Stimulated activated CD4-positive, alpha-beta T cell treated with anti-CD3 and anti-CD28 coated beads, TNF-alpha, amount 100 ng/mL, for 1 hour (primary cell): ENCODE measurements at places on chromosomes 5 and 9.

- DNase-seq = no peak
Observed at GRCh38 chr5:165263536-165263935, 1758.1 kb downstream of the MAT2B start.

DNA sequence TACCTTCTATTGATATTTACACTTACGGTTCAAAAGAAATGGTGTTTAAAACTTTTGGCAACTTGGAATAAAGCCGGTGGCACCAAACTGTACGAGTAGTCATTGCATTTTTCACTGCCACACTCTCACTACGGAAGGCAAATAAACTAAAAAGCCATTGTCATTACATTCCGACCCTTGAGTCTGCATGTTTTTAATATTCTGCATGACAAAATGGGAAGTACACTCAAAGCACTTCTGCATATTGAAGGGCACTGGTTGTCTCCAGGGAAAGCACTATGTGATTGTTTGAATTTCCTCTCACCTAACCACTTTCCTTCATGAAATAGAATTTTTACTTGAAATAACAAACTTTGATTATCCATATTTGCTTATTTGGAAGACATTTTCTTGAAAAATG, 426.3 kb downstream of the CETN3 start:
- DNase-seq = no peak

DNA sequence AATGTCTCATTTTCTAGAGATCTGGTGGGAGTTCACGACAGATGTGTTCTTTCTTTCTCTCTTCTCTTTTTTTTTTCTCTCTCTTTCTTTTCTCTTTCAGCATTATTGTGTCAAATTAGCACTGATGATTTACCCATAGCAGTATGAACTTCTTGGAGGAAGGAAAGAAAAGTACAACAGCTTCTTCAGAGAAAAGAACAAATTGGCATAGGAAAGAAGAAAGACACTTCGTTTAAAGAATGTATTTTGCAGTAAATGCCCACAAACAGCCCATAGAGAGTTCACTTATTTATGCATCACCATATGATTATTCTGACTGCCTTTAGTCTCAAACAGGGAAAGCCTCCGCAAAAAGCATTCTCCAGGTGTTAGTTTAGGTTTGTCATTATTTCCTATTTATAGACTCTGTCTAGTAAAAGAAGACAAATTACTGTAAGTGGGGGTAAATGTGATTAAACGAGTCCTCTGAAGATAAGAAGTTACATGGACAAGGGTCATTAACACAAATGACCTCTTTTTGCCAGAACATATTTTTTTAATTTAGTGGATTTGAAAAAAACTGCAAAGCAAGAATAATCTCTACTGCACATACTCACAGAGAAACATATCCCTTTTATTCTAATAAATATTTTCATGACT, 68.0 kb downstream of the POU5F2 start:
- DNase-seq = no peak

DNA sequence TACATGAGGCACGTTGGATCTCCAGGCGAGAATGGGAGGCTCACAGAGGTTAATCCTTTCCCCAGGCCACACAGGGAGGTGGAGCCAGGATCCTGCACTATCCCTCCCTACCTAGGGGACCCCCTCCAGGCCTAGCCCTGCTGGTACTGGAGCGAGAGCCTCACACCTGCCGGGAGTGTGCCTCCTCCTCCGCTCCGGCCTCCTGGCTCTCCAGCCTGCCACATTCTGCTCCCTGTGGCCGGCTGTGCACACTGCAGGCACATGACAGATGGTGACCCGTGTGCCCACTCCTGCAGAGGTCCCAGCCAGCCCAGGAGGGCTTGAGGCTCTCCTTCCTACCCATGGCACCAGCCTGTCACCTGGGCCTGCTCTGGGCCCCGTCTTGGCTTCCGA, 93.4 kb downstream of the RXRA start:
- DNase-seq = no peak

DNA sequence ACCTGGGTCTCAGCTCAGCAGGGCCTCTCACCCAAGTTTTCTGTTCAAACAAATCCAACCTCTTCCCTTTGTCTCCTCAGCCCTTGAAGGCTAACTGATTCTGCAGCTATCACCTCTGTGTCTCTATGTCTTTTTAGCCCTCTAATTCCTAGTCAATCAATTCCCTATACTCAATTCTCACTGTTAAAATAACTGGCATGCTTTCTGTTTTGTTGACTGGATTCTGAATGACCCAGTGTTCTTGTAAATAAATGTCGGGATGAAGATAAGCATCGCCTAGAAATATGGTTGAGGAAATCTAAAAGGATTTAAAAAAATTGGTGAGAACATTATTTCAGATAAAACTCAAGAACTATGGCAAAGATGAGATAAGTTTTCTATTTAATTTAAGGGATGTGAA, 210.2 kb downstream of the ICE1 start:
- DNase-seq = no peak
